ENCODE measurements at places on chromosomes 6 and 20.

DNA sequence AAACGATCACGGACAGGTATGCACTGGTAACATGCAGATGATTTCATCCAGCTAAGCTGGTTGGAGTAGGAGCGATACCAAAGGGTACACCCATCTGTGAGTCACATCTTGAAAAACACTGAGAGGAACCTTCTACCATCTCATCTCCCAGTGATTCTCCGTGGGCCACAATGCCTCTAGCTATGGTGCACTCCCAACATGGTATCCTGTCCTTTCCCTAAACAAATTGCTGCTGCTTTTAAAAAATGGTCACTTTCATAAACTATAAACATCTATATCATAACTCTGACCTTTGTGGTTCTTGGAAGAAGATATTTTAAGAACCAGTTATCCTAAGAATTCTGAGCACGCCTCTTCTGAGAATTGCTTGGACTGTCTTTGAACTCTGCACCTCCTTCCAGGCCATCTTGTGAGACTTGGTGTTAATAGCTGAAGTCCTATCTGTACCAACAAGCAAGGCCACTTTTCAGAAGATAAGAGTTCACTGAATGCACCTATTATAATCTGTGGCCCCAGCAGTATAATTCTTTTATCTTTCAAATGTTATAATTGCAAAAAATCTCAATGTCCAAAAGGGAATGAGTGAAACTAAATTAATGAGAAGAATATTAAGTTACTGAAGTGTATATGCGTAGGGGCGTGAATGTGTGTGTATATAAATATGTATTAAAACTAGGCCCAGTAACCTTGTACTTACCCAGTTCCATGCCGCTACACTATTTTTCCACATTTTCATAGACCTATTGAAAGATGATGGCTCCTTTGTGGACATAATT lies 70.5 kb upstream of the TPD52L1 start:
- no peak for DNase-seq

- no peak for DNase-seq
These were observed 30.3 kb downstream of the UTRN start for GRCh38 chr6:144315226-144315980.

- DNase-seq: no peak
These were observed 8.1 kb downstream of the LRFN2 start for GRCh38 chr6:40579101-40579500.

GRCh38 chr20:48797275-48797825 lies 30.4 kb downstream of the PREX1 start:
- DNase-seq: no peak

GRCh38 chr6:11522812-11523605 lies 14.5 kb upstream of the TMEM170B start:
- peak; percentile 30 for DNase-seq

- no peak for DNase-seq
These were observed 19.8 kb upstream of the ADRM1 start for GRCh38 chr20:62282877-62283503.

- no peak for DNase-seq
These were observed 134.1 kb downstream of the FOXO3 start for GRCh38 chr6:108694816-108695215.

GRCh38 chr20:11210611-11211010 lies 536.8 kb upstream of the JAG1 start:
- DNase-seq: no peak

GRCh38 chr6:36917541-36918193 lies 31.9 kb downstream of the C6orf89 start:
- peak; percentile 96 for DNase-seq

- no peak for DNase-seq
These were observed 47.8 kb upstream of the TOP1 start for GRCh38 chr20:40980828-40981310.

- no peak for DNase-seq
These were observed 622.9 kb downstream of the UTRN start for GRCh38 chr6:144908004-144908403.

DNA sequence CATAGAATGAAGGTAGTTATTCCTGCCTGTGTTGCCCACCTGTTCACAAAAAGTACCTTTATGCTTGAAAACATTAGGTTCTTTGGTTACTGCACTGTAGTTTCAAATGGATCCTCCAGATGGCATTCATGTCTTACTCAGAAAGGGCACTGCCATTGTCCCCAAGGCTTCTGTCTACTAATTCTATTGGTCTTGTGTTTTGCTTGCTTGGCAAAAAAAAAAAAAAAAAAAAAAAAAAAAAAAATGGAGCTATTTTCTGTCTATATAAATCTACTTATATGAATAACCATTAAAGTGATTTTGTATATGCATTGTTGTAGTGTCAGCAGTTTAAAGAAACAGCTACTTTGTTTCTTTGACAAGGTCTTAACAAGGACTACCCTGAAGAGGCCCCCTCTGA lies 12.7 kb upstream of the EFHC1 start:
- peak; percentile 79 for DNase-seq

GRCh38 chr20:35257175-35257909 lies 20.6 kb downstream of the MMP24OS start:
- DNase-seq: no peak

GRCh38 chr6:56906752-56907151 lies 48.2 kb upstream of the BEND6 start:
- DNase-seq: peak; percentile 64

GRCh38 chr6:159254186-159254585 lies 85.0 kb downstream of the FNDC1 start:
- peak; percentile 61 for DNase-seq

DNA sequence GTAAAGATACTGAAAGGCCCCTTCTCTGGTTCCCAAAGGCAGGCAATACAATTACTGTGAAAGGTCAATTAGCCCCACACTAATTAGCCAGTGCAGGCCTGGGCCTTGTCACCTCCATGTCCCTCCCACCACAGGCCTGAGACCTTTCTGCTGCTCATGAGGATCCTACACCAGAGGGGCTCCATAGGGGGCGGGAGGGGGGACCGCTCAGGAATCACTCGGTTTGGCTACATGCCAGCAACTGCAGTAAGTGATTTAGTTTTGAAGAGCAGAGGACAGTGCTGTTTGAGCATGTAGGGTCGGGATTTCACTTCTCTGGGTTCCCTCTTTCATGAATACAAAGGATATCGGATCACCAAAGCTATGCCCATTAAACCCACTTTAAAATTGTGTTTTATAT lies 455.6 kb downstream of the PRKN start:
- DNase-seq: no peak

- no peak for DNase-seq
These were observed 96.4 kb downstream of the IRF4 start for GRCh38 chr6:487956-488355.

DNA sequence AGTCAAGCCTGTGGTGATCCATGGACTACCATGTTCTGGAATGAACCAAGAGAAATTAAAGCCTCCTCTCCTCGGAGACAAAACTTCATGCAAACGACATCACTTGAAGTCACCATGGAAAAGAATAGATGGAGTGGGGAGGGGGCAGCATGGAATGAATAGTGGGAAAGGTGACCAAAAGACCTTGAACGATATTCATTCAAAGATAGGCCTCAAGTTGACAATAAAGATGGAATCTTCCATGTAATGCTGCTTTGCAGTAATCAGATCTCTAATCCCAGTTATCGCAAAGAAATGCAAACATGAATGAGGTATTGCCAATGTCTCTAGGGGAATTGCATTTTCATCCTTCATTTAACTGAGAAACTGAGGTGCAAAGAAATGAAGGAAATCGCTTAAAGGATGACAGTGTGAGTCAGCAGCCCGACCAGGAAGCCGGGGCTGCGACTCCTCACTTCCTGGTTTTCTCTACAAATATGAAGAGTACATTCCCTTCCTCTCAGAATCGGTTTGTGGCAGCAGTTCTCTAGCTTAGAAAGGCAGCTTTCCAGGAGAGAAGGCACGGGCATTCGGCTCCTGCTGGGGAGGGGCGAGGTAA lies 65.6 kb upstream of the RREB1 start:
- peak; percentile 15 for DNase-seq

DNA sequence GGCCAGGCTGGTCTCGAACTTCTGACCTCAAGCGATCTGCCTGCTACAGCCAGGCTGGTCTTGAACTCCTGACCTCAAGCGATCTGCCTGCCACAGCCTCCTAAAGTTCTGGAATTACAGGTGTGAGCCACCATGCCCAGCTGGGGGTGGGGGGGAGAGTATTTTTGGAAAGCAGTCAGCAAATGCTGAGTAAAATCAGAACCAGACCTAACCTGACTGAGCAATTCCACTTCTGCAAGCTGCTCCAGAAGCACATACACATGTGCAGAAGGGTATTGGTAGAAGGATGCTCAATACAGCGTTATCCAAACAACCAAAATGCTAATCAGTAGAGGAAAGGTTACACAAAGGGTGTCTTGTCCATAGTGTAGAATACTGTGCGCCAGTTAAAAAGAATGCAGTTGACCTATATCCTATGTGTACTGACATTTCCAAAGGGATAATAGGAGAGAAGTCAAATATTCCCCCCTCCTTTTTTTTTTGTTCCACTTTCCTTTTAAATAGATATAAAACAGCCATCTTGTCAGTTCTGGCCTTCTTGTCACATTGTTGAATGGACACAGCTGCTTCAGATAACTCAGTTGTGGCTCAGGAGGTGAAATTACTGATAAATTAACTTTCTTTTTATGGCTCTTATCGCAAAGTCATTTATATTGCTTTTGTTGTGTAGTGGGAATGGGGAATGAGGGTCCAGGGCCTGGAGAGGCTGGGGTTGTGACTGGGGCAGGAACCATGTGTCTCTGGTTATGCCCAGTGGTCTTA lies 74.6 kb downstream of the DTD1 start:
- DNase-seq: no peak

- DNase-seq: no peak
These were observed 292.5 kb downstream of the PRKN start for GRCh38 chr6:162435071-162435470.

- peak; percentile 64 for DNase-seq
These were observed 247.5 kb downstream of the TMEM242 start for GRCh38 chr6:157075549-157076450.

GRCh38 chr20:62050166-62051120 lies 15.2 kb downstream of the TAF4 start:
- DNase-seq: no peak

- DNase-seq: peak; percentile 63
These were observed at the start of gene PREX1 for GRCh38 chr20:48827855-48828733. Gene PREX1 (minus strand): TSS chr20:48827999. CDS start chr20:48827860, 139 bp downstream.

GRCh38 chr6:64914124-64914523 lies 792.9 kb downstream of the EYS start:
- no peak for DNase-seq

- DNase-seq: no peak
These were observed 113.0 kb upstream of the TMEM170B start for GRCh38 chr6:11424395-11425034.

- DNase-seq: peak; percentile 60
These were observed 4.5 kb upstream of the CITED2 start for GRCh38 chr6:139378882-139379341.

GRCh38 chr6:14995966-14996602 lies 249.8 kb upstream of the JARID2 start:
- DNase-seq: no peak

DNA sequence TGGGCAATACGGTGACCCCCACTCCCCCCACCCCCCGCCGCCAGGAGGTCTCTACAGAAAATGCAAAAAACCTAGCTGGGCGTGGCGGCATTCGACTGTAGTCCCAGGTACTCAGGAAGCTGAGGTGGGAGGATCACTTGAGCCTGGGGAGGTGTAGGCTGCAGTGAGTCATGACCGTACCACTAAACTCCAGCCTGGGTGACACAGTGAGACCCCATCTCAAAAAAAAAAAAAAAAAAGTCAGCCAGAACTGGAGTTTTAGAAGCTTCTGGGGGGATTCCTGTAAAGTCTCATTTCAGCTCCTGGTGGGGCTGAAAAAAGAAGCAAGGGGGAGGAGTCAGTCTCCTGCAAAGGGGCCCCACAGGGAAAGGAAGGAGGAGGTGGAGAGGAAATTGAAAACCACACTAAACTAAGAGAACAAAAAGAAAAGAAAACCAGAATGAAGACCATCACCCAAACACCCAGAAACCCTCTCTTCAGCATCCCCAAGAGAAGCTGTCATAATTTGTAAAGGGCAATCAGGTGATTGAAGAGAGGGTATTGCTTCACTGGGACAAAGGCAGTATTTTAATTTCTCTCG lies 50.4 kb downstream of the NOL4L start:
- DNase-seq: no peak

DNA sequence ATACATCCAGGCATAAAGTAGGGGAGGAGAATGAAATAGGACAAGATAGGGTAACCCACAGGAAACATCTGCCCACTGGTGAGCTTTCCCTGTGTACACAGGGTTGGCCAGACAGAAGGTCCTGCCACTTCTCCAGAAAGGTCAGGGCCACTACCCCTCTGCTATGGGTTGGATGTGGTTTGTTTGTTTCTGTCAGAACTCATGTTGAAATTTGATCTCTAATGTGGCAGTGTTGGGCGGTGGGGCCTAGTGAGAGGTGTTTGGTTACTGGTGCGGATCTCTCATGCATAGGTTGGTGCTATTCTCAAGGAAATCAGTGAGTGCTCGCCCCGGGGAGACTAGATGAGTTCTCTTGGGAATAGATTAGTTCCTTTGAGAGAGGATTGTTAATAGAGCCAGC lies 15.6 kb upstream of the MAS1 start:
- no peak for DNase-seq

GRCh38 chr20:56360133-56360907 lies 1.5 kb downstream of the FAM210B start:
- no peak for DNase-seq

GRCh38 chr6:12968290-12968689 lies 251.7 kb downstream of the PHACTR1 start:
- DNase-seq: peak; percentile 6

DNA sequence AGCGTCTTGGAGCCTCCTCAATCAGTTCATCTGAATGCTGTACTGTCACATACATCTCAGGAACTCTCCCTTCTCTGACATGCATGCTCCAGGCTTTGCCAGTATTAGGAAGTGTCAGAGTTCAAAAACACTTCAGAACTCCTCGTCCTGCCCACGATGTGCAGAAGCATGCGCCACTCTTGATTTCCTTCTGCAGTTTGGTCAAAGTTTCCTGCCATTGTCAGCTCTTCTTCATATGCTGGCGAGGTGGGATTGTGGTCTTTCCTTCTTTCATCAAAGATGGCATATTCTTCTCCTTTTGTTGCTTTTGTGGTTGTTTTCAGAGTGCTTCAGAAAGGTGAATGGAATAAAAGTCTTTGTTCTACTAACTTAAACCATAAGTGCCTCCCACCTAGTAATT lies 21.0 kb downstream of the SLC13A3 start:
- DNase-seq: no peak

- peak; percentile 36 for DNase-seq
These were observed 259.9 kb downstream of the DLL1 start for GRCh38 chr6:170030821-170031471.

Measured in GM23248 (cell line).